ENCODE measurements at places on chromosomes 2 and 18.

DNA sequence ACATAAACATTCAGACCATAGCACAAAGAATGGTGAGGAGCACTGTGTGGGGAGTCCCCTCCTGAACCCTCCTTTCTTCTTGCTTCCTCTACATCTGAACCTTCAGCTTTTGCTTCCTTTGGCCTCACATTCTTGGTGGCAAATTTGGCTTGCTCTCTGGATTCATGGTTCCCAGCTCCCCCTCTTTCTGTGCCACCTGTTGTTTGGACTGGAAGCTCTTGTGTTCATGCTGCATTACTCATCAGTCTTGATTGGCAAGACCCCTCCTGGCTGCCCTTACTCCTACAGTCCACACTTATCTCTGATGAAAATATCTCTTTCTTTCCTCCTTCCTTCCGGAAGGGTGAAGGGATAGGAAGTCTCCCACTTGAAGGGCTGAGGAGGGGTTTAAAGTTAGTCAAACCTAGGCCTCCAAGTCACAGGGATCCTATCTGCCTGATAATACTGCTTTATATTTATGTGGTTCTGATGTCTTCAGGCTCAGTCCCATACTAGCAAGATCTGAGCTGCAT is 70.0 kb downstream of the MYO3B start:
- no peak for DNase-seq

GRCh38 chr2:181787310-181788048 is 104.1 kb upstream of the ITPRID2 start:
- DNase-seq, result no peak

- DNase-seq, result no peak
Measured at GRCh38 chr2:230636684-230637271, 75.9 kb upstream of the CAB39 start.

DNA sequence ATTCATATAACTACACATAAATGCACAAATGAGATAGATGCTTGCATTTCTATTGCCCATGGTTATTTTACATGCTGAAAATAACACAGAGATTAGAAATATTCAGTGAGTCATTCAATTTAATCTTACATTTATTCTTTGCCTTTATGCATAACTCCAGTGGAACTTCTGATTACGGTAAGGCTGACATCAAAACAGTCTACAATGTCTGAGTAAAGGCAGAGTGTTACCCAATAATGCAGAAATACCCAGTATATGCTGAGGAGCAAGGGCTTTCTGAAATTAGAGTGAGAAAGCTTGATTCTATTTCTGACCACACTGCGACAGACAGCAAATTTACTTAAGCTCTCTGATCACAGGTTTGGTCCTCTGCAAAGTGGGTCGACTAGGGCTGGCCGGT is 9.2 kb downstream of the NMI start:
- no peak for DNase-seq

DNA sequence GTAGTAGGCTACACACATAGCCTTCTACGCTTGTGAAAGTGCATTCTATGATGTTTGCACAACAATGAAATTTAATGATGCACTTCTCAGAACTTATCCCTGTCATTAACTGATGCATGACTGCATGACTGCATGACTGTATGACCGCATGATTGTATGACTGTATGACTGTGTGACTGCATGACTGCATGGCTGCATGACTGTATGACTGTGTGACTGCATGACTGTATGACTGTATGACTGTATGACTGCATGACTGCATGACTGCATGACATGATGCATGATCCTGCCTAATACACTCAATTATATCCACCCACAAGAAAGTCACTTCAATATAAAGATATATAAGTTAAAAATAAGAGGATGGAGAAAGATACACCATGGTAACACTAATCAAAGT is 365.4 kb upstream of the FSIP2 start:
- DNase-seq, result no peak

- DNase-seq, result no peak
Measured at GRCh38 chr2:64036034-64036705, 16.9 kb upstream of the VPS54 start.

DNA sequence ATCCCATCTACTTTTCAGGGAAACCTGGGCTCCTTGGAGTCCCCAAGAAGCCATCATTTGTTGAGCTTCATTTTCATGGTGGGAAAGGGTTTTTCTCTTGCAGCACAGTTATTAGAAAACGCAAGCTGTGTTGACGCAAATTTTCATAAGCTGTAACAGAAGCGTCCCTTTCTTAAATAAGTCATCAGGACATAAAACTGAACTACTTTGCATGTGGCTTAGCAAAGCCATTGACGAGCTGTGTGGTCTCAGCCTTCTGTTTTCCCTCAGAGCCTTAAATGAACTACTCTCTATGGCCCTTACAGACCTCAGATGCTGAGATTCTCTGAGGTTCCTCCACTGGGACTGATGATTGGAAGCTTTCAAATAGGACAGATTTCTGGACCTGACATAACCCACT is 85.1 kb downstream of the ARL4C start:
- DNase-seq, result no peak

GRCh38 chr2:85662899-85663593 is 5.0 kb downstream of the SFTPB start:
- no peak for DNase-seq

- no peak for DNase-seq
Measured at GRCh38 chr2:188787658-188788240, 186.4 kb upstream of the COL3A1 start.
